Activated CD8-positive, alpha-beta T cell treated with anti-CD3 and anti-CD28 coated beads for 36 hours (primary cell): ENCODE measurements at places on chromosomes 11 and 22. TPM values are rescaled to one million over a fixed set of nuclear protein-coding genes. Genes with fewer than 3 reads are reported as not detected.

Gene LRRC10B
- not detected for total RNA-seq

Gene TSSK2
- total RNA-seq = not detected

Gene ZC3H12C
- 0.45 TPM for total RNA-seq

Gene NAALADL1
- total RNA-seq = 7.6 TPM

Gene FOLR3
- not detected for total RNA-seq

Gene CDCA5
- total RNA-seq = 112 TPM

GRCh38 chr11:61707574-61707973 is 27.4 kb downstream of the DAGLA start:
- peaks cover 3% of the 10 kb centered on the region for H3K4me1 ChIP-seq
- H3K36me3 ChIP-seq = no peaks in the 10 kb centered on the region
- H3K4me3 ChIP-seq = no peak overlapping the region
- no peaks in the 10 kb centered on the region for H3K27me3 ChIP-seq

- H3K27me3 ChIP-seq = no peaks in the 10 kb centered on the region
- no peaks in the 10 kb centered on the region for H3K36me3 ChIP-seq
- H3K4me1 ChIP-seq = no peaks in the 10 kb centered on the region
- DNase-seq = no peak
- no peak overlapping the region for H3K27ac ChIP-seq
Observed at GRCh38 chr11:110508786-110509185, 79.0 kb downstream of the FDX1 start.

DNA sequence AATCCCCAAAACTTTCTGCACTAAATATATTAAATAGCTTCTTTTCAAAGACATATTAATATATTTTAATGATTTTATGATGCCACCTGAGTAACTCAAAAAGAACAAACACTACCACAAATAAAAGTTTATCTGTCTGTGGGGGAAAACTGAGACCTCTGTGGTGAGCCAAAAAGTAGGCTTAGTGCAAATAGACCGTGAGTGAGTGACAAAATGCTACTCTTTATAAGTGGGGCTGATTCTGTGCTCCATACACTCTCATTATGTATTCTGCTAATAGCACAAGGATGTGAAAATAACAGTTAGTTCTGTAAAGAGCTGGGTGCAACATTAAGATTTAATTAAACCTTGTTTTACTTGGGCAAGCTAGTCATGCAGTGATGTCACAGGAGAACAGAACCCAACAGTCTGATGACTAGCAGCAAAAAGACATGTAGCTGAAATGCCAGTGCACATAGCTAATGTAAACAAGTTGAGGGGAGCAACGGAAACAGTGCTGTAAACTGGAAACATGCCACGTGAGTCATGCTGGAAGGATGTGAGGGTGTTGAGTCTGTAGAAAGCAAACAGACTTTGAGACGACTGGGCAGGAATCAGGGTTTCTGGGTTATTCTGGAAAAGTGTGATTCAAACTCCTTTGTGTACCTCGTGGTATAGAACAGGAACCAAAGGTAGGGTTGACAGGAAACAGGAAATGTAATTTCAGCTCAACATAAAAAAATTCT is 1130.4 kb downstream of the LRRC4C start:
- no peaks in the 10 kb centered on the region for H3K4me1 ChIP-seq
- no peaks in the 10 kb centered on the region for H3K27me3 ChIP-seq
- no peak for DNase-seq
- H3K4me3 ChIP-seq = no peak overlapping the region
- no peak overlapping the region for H3K27ac ChIP-seq

DNA sequence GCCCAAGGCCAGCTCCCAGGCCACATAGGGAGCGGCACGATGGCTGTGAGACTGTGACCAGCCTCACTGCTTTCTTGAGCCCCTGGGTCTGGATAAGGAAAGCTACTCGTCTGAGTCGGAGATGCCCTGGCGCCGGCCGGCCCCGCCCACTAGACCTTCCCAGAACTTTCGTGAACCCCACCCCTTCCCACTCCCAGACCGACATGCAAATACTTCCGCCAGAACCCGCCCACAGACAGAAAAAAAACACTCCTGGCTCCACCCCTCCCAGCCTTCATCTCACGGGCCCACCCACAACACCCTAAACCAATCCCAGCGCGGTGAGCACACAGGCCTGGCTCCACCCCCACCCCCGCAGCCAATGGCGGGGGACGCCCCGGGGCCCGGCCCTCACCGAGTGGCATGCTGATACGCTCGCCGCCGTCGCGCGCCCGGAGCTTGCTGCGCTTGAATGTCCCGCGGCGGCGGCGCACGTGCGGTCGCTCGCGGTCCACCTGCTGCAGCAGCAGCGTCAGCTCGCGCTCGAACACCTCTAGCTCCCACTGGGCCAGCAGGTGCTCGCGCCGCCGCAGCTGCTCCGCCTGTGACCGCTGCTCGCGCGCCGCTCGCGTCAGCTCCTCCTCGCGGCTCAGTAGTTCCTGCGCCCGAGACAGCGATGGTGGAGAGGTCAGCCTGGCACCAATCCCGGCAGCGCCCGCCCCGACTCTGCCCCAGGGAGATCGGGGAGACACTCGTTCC is 7.0 kb downstream of the MAP3K11 start:
- no peaks in the 10 kb centered on the region for H3K27me3 ChIP-seq
- H3K4me1 ChIP-seq = peaks cover 27% of the 10 kb centered on the region
- H3K36me3 ChIP-seq = peaks cover 23% of the 10 kb centered on the region
- H3K27ac ChIP-seq = no peak overlapping the region
- no peak for DNase-seq

DNA sequence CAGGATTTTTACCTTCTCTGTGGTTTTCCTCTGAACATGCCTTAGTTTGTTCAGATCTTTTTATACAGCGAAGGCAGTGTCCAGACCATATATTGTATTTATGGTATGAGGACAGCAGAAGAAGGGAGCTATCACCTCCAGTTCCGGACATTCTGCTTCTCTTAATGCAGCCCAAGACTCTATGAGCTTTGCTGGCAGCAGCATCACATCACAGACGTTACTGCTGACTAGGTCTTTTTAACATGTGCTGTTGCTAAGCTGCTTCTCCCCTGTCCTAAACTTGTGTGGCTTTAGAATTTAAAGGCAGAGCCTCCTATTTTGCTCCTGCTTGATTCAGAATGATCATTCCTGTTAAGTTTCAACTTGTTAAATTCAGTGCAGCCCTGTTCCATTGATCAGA is 13.4 kb downstream of the MICAL2 start:
- H3K4me1 ChIP-seq = peaks cover 47% of the 10 kb centered on the region
- H3K27ac ChIP-seq = no peak overlapping the region
- H3K4me3 ChIP-seq = no peak overlapping the region

DNA sequence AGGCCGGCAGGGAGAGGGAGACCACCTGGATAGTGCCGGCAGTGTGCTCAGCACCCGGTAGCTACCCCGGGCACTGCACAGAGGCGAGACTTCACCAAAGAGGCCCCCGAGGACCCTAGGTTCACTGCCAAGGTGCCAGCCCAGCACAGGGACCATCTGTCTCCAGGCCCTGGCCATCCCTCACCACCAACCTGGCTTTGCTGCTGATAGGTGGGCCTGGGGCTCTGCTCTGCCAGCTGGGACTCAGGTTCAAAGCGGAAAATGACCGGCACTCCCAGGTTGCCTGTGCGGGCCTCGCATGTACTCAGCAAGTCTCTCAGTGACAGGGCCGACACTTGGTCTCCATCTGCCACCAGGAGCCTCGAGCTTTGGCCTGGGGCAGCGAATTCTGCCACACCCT is 812.2 kb downstream of the BRD1 start:
- no peak overlapping the region for H3K4me3 ChIP-seq
- no peaks in the 10 kb centered on the region for H3K4me1 ChIP-seq
- no peak overlapping the region for H3K27ac ChIP-seq
- H3K27me3 ChIP-seq = no peaks in the 10 kb centered on the region
- H3K36me3 ChIP-seq = no peaks in the 10 kb centered on the region

DNA sequence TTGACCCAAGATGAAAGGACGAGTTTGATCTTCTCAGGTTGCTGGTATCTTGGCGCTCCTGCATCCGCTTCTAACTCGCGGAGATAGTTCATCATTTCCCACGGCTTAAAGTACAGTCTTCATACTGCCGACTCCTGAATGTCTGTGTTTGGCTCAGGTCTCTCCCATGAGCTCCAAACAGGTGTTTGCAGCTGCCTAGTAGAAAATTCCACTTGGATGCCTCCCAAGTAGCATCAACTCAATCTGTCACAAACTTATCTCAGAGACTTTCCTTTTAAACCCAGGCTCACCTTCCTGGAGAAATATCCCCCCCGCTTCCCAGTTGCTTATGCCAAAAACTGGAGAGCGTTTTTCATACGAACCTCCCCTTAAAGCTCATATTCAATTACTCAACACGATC is 986.5 kb downstream of the TBC1D22A start:
- no peaks in the 10 kb centered on the region for H3K4me1 ChIP-seq
- H3K36me3 ChIP-seq = no peaks in the 10 kb centered on the region
- peaks cover 23% of the 10 kb centered on the region for H3K27me3 ChIP-seq
- no peak overlapping the region for H3K4me3 ChIP-seq
- no peak for DNase-seq

- DNase-seq = no peak
- H3K4me3 ChIP-seq = no peak overlapping the region
- H3K36me3 ChIP-seq = no peaks in the 10 kb centered on the region
Observed at GRCh38 chr11:32386770-32387377, 48.5 kb downstream of the WT1 start.

DNA sequence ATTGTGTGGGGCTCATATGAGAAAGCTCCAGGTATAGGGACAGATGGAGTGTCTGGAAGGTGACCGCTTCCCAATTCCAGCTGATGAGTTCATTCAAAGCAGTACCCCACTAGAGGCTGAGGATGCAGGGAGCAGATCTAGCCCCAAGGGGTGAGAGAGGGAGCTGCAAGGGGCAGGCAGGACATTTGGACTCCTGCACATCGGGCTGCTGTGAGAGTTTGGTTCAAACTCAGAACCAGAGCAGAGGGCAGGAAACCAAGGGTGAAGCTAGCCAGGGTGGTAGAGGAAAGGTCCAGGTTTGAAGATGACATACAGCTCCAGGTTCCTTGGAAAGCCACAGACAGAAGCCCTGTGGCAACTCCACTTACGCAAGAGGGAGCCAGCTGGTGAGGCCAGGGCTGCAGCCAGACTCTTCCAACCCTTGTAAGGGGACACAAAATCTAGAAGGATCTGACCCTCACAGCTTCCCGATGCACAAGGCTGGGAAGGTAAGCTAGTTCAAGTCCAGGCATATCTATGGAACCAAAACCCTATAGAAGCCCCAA is 1.9 kb downstream of the CSNK2A3 start:
- no peak overlapping the region for H3K27ac ChIP-seq
- no peak overlapping the region for H3K4me3 ChIP-seq
- no peaks in the 10 kb centered on the region for H3K36me3 ChIP-seq
- no peaks in the 10 kb centered on the region for H3K4me1 ChIP-seq
- no peak for DNase-seq

DNA sequence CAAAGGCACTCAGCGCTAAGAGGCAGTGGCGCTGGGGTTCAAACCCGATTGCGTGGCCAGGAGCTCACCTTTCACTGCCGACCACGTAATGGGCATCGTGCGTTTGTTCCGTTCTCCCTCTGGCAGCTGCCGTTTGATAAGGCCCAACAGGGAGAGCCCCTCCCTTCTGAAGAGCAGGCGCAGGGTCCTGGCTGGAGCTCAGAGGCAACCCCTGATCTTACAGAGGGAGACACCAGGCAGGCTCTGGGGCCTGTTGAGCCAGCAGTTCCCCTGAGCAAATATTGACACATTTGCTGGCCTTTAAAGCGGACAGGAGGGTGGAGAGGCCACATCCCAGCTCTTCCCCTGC is 11.7 kb upstream of the C1QTNF6 start:
- H3K4me3 ChIP-seq = peak overlapping the region; percentile 86
- no peaks in the 10 kb centered on the region for H3K27me3 ChIP-seq
- peaks cover 68% of the 10 kb centered on the region for H3K4me1 ChIP-seq
- DNase-seq = no peak
- peaks cover 3% of the 10 kb centered on the region for H3K36me3 ChIP-seq
- H3K27ac ChIP-seq = peak overlapping the region; percentile 79

DNA sequence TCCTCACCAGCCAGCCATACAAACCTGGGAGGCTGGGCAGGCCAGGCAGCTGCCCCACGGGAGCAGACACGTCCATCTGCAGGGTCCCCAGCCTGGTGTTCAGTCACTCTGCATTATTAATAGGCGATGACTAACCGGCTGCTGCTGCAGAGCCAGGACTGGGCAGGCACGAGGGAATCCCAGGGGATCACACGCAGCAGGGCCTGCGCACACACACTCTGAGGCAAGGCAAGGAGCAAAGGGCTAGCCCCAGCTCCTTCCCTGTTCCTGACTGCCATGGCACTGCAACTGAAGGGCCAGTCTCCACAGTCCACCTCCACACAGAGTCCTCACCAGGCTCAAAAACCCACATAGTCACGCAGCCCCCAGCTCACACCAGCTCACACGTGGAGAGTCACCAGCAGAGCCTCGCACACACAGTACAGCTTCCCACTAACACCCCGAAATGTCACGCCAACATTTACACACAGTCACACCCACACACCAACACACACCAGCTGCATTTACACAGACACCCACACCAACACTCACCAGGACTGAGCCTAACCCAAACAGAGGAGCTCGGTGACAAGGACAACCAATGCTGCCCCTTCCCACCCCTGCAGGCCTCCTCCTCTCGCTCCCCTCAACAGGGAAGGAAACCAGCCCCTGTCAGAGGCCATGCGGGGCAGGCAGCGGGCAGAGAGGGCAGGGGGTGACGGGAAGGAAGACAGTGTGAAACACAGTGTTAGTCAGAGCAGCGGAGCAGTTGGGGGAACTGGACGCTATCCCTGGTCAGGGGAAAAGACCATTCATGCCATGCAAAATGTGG is 47.3 kb downstream of the NRXN2 start:
- H3K36me3 ChIP-seq = no peaks in the 10 kb centered on the region
- DNase-seq = no peak
- no peak overlapping the region for H3K27ac ChIP-seq
- peaks cover 2% of the 10 kb centered on the region for H3K4me1 ChIP-seq

GRCh38 chr22:40183029-40183581 is 5.4 kb downstream of the TNRC6B start:
- peaks cover 56% of the 10 kb centered on the region for H3K4me1 ChIP-seq
- H3K27me3 ChIP-seq = no peaks in the 10 kb centered on the region
- H3K4me3 ChIP-seq = peak overlapping the region; percentile 55
- peaks cover 10% of the 10 kb centered on the region for H3K36me3 ChIP-seq
- peak; percentile 41 for DNase-seq
- peak overlapping the region; percentile 82 for H3K27ac ChIP-seq

- no peaks in the 10 kb centered on the region for H3K27me3 ChIP-seq
- H3K27ac ChIP-seq = peak overlapping the region; percentile 93
- H3K36me3 ChIP-seq = peaks cover 33% of the 10 kb centered on the region
- peak overlapping the region; percentile 94 for H3K4me3 ChIP-seq
- no peak for DNase-seq
Observed at GRCh38 chr11:64244966-64245365, 1.8 kb downstream of the PPP1R14B start.
